Cortex of kidney (tissue), 1 donor: ENCODE measurements at places on chromosomes 7 and 10.

DNA sequence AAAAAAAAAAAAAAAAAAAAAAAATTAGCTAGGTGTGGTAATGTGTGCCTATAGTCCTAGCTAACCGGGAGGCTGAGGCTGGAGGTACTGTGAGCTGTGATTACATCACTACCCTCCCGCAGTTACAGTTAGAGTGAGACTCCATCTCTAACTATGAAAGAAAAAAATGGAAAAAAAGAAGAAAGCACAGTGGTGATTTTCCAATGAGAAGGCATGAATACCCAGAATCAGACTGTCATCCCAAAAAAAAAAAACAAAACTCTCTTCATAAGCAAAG lies 269.9 kb upstream of the MKLN1 start:
- no peak for DNase-seq

GRCh38 chr10:73054286-73054685 lies 42.4 kb downstream of the P4HA1 start:
- DNase-seq: no peak

DNA sequence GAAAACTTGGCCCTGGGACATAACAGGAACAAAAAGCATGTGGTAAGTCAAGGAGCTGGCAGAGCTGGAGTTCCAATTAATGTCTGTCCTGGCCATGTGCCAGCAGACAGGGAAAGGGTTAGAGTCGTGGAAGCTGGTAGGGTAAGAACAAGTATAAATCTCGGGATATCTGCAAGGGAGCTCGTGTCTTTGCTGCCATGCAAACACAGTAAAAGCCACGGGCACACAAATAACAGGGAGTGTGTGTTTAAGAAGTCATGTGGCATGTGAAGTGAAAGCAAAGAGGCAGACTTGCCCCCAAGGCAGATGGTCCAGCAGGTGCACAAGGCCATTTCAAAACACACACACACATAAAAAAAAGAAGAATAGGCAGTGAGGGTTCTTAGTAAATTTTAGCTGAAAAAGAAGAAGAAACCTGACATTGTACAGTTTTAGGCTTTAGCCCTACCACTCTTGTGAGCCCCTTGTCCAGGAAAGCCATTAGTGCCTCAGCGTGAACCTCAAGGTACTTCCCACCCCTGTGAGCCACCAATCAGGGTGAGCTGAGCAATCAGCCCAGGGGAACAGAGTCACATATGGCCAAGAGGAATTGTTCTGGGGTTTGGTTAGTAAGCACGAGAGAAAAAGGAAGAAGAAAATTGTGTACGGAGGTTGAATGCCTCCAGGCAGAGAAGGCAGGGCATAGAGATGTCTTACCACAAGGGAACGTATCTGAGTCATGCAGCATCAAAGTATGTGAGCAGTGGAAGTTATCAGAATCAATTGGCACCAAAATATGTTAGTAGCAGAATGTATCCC lies 32.8 kb upstream of the ARHGAP12 start:
- no peak for DNase-seq

DNA sequence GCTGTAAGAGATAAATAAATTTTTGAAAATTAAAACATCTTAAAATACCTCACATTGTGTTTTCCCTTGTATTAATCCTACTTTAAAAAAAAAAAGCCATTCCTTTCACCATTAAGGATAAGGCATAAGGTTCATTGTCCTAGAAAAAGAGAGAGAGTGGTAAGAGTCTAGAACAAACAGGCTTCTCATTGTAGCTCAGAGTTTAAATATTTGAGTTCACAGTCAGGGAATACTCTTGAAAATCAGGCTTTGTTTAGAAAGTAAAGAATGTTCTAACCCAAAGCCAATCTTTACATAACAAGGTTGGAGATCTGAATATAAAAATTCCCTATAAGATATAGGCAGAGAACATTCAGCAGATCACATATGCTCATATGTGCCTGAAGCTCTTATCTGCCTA lies 40.2 kb upstream of the TES start:
- DNase-seq: no peak

- DNase-seq: no peak
Observed at GRCh38 chr7:142813226-142813625, 41.6 kb upstream of the EPHB6 start.

GRCh38 chr7:155864271-155864985 lies 52.2 kb upstream of the SHH start:
- DNase-seq: no peak

DNA sequence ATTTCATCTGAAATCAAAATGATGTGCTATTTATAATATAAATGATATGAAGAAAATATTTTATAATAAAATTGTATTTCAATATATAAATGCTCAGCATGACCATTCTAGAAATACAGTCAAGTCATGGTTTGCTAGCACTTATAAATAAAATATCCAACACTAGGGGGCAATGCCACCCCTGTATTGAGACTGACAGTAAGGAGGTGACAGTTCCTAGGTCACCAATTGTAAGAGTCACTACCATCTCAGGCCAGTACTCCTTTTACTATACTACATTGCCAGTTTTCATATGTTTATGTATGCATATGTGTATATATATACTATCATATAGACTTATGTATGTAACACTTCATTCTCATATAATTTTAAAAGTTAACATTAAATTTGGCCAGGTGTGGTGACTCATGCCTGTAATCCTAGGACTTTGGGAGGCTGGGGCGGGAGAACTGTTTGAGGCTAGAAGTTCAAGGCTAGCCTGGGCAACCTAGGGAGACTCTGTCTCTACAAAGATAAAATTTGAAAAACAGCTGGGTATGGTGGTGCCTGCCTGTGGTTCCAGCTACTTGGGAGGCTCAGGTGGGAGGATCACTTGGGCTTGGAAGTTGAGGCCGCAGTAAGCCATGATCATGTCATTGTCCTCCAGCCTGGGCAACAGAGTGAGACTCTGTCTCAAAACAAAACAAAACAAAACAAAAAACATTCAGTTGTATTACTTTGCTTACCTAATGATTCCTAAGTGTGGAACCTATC lies 2.4 kb upstream of the CNOT4 start:
- DNase-seq: no peak

DNA sequence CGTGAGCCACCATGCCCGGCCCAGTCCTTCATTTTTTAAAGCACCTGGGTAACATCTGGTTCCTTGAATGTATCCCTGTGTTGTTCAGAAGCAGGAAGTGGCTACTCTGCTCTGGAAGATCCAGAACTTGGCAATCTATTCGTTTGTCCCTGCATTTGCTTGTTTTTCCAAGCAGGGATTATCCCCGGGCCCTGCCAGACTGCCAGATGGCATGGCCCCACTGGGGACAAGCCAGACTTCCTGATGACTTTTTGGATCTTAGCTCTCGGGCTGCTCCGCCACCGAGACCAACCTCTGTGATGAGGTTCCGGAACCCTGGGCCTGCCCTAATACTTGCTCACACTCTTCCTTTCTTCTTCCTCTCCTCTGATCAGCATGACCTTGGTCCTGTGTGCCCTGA lies 496.7 kb downstream of the TYW1 start:
- DNase-seq: no peak

DNA sequence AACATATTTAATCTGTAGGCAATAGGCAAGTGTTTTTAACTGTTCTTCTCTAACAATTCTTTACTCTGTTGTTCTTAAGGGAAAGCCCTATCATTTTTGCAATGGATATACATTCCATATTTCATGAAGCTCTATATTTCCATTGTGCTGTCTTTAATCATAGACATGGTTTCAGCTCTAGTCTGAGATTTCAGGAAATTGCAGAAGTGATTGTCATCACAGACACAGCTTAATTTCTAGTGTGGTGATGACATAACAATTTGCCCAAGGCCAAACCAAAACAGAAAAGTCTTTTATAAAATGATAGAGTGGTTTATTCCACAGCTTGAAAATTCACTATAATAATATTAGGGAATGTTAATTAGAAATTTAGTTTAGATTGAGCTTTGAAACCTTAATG lies 494.1 kb upstream of the SEMA3A start:
- no peak for DNase-seq

- DNase-seq: no peak
Observed at GRCh38 chr10:83680470-83680891, 458.8 kb upstream of the GHITM start.

- DNase-seq: no peak
Observed at GRCh38 chr10:75662715-75663114, 231.3 kb downstream of the LRMDA start.

DNA sequence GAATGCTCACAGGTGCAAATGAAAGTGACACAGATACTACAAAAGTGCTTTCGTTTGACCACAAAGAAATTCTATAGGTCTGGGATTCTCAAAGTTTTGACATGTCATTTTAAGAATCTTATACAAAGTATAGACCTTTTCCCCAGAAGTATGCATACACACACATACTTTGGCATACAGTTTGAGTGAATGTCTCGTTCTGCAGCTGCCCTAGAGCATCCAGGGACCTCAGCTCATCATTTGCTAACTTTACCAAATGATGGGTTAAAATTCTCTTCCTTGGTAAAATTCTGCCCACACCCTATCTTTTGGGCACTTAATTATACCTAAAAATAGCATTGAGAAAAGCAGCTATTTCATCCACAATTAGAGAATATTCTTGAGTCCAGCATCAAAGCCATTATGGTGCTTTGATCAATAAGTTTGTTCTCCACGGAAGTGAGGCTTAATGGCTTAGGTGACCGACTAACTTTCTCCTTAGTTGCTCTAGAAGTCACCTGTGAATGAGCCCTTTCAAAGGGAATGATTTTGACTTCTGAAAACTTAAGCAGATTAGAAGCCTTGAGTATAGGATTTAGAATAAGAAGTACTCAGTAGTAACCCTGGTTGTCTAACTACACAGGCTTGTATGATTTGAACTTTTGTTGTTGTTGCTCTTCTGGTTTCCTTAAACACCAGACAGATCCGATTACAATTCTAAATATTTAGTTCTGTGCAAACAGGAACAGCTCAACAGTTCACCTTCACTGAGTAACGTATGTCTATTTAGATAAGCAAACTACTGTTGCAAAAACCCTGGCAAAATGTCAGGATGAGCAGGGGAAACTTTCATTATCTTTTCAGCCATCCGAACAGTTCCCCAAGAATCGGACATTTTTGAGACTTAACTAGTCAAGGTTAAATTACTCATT lies 70.6 kb downstream of the CNNM2 start:
- no peak for DNase-seq

- no peak for DNase-seq
Observed at GRCh38 chr10:81251457-81252115, 623.4 kb upstream of the NRG3 start.

- DNase-seq: no peak
Observed at GRCh38 chr7:148711191-148712102, 12.7 kb downstream of the CUL1 start.

- DNase-seq: no peak
Observed at GRCh38 chr7:22677680-22678079, 49.3 kb upstream of the IL6 start.

DNA sequence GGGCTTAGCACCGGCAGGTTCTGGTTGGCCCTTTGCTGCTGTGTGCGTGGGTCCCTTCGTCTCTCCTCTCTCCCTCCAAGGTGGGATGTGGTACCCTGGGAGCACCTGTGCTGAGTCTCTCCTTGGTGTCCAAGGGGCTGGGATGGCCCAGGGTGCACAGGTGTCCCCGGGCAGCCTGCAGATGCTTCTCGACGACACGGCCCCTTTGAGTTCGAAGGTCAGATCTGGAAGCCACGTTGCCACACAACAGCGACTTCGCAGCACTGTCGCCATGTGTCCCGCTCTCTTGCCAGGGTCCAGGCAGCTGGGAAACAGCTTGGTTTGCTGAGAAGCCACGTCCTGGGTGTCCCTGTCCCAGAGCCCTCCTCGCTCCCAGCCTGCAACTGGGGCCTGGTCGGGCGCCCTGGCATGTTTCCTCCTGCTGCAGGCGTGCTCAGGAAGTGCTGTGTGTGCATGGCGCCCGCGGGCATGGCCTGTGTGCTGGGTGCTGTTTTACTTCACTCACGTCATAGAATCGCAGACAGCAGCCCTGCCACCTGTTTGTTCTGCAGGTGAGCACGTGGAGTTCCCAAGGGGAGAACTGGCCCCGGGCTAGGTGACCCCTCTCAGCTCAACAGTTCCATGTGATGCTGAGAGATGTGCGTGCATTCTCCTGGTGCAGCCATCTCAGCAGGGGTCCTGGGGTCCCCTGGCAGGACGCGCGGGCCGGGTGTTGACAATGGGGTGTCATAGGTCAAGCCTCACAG lies 70.9 kb downstream of the DNAJB6 start:
- no peak for DNase-seq

GRCh38 chr10:14684354-14684753 lies 90.3 kb downstream of the FAM107B start:
- DNase-seq: no peak

GRCh38 chr7:39507866-39508551 lies 58.2 kb upstream of the YAE1 start:
- DNase-seq: no peak

- DNase-seq: no peak
Observed at GRCh38 chr7:28845106-28845505, 113.0 kb downstream of the TRIL start.

GRCh38 chr7:73626814-73627213 lies 2.5 kb upstream of the MLXIPL start:
- no peak for DNase-seq

DNA sequence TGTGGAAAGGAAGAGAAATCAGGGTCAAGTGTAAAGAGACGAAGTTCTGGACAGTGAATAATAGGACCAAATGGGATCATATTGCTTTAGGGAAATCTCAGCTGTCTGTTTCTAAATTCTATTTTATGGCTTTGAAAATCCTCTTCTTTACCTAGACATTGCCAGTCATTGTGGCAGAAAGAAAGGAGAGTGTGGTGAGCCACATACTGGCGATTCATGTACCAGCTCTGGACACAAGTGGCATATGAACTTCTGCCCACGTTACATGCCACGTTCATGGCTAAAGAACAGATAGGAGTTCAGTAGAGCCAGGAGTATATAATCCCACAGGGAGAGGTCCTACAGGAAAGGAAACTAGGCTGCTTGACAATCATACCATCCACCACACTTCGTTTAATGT lies 28.0 kb downstream of the STARD3NL start:
- no peak for DNase-seq

DNA sequence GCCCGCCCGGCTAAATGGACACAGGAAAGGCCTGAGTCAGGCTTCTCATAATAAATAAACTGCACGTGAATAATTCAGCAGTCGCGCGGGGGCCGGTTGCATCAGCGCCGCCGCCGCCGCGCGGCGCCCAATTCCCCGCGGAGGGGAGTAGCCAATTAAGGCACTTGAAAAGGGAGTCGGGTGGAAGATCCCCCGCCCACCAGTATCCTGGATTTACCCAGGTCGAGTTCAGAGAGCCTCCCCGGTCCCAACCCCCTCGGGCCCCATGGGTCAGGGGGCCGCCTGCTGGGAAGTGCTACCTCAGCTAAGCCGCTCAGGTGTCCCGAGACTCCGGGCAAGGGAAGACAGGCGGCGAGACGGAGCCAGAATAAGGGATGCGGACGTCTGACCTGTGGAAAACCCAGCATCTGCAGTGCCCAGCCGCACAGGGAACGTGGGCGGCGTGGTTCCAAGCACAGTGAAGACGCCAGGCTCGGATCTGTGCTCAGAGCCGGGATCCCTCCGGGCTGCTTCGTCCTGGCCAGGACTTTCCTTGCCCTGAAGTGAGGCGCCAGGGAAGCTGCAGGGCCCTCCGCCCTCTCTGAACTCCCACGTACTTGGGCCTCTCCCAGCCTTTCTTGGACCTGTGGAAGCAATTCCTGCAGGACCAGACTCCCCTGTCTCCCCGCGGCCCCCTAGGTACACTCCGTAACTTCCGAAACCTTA lies 7.3 kb upstream of the LBX1 start:
- no peak for DNase-seq

GRCh38 chr10:23478570-23478969 lies 39.7 kb downstream of the OTUD1 start:
- no peak for DNase-seq
